ENCODE measurements at places on chromosomes 7 and 10.

- DNase-seq: no peak
Measured at GRCh38 chr10:132503581-132504421, 33.8 kb upstream of the INPP5A start.

DNA sequence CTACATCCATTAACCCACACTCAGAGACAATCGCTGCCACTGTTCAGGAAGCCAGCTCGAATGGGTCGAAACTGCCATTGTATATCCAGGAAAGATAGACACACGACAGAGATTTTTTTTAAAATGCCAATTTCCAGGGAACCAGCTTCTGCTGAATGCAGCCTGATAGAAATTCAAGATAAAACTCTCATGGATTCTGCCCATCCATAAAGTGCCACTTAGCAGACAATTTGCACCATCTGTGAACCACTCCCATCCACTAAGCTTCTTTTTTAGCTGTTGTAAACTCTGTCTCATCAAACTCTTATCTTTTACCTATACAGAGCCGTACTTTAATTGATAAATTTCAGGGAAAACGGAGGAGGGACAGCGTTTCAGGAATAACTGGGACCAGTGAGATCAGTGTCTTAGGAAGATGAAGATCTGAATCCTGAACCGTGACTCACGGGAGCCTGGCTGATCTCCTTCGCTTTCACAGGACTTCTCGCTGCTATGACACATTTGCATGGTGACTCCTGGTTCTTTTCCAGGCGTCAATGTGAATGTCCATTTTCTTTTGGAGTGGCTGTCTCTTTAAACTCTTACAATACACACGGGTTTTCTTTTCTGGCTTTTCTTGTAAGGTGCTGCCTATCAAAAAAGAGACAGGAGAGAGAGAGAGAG, 103.4 kb downstream of the FAM204A start:
- DNase-seq: peak; percentile 83

GRCh38 chr10:24465124-24465874, 256.4 kb downstream of the KIAA1217 start:
- DNase-seq: peak; percentile 89

- DNase-seq: peak; percentile 64
Measured at GRCh38 chr7:116231949-116232348, 21.6 kb downstream of the TES start.

DNA sequence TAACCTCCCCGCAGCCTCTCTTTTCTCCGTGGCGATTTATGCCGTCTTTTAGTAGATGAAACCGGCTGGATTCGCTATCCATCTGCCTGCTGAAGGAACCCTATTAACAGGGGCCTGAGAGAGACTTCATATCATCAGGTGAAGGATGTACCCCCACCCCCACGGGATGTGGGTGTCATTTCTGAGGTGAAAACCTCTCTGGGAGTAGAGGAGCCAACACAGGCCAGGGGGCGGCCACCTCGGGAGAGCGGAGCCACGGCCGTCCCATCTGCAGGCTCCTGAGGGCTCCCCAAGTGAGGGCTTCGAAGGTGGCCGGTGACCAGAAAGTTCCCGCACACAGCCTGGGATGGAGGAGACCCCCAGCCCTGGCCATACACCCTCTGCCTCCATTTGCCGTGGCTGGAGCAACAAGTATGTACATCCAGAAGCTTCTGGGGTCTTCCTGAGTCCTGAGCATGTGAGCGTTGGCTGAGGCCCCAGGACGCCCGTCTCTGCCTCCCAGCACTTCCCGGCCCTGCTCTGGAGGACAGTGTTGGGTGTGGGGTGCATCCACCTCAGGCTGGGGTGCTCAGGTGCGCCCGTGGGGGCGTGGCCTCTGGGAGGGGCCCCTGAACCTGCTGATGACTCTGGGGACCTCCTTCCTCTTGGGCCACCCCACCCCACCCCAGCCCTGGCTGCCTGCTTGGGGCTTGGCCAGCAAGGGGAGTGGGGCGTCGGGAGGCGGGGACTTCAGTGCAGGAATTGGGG, 84.7 kb downstream of the NKX6-2 start:
- DNase-seq: no peak

GRCh38 chr7:134495546-134495945, 31.8 kb upstream of the AKR1B10 start:
- DNase-seq: no peak

DNA sequence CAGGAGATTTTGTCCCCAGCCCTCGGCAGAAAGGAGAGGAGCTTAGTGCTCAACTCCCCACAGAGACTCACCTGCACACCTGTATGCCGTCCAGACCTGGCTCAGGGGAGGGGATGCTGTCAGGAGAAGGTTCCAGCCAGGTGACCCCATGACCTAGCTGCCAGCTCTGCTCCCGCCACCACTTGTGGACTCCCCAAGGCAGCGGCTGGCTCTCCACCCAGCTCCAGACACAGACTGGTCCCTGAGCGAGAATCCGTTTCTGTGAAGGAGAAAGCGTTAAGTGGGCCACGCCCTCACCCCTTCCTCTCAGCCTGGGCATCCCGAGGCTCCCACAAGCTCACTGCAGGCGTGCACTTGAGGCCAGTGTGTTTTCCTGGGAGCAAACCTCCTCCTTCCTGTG, 76.4 kb downstream of the RGS10 start:
- no peak for DNase-seq

DNA sequence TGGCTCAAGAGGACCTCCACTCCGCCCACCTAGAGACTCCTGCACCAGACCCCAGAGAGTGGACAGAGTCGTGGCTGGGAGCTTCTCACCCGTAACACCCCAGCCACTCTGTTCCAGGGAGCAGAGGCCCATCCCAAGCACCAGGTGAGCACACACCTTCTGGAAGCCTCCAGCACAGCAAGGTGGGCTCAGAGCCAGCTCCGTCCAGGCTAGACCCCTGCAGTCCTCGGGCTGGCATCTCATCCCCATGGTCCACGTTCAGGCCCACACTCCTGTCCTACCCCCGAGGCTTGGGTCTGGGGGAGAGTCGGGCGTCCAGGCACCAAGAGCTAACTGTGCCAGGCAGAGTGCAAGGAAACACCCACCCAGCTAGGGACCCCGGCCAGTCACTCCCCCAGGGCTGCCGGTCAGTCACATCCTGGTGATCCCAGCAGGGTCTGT, 13.2 kb downstream of the PDGFA start:
- no peak for DNase-seq

GRCh38 chr7:151174246-151175046, 7.0 kb upstream of the GBX1 start:
- peak; percentile 10 for DNase-seq

DNA sequence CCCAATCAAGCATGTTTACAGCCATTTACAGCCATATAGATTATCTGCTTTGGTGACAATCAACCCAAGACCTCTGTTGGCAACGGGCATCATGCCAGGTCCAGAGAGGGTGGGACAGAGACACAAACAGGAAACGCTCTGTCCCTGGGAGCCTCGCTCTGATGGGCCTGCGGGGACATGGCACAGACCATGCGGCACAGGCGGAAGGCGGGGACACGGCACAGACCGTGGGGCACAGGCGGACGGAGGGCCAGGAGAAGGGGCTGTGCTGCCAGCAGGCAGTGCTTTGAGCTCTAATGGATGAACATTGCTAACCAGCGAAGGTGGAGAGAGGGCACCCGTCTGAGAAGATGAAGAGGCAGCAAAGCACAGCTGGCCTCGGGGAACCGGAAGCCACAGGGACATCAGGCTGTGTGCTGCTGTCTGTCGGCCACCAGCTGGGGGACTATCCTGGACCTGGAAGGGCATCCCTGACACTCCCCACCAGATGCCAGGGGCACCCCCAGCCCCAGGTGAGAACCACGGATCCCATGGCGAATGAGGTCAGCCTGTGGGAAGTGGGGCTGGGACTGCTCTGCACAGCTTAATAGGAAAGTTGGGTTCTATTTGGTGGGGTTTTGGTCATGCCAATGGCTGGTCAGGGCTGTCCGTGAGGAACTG, 61.0 kb downstream of the DIP2C start:
- DNase-seq: no peak

- no peak for DNase-seq
Measured at GRCh38 chr7:71311576-71311975, 179.6 kb downstream of the GALNT17 start.

DNA sequence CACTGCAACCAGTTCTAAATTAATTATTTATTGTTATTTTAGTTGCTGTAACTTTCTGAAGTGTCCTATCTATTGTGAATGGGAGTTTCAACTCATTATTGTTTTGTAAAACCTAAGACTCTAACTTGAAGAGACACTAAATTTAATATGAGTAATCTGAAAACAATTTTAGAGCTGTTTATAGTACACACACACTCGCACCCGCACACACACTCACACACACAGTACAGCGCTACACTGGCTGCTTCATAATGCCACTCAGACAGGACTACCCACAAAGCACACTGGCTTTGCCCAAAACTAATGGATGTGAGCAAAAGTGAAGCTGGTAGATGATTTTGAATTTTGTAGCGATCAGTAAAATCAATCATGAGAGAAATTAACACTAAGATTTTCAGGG, 238.9 kb upstream of the ETV1 start:
- peak; percentile 37 for DNase-seq

GRCh38 chr7:132002343-132002968, 446.0 kb upstream of the PODXL start:
- peak; percentile 17 for DNase-seq

GRCh38 chr10:2994221-2994961, 73.0 kb upstream of the PFKP start:
- DNase-seq: peak; percentile 73

GRCh38 chr7:7834761-7835160, 116.4 kb upstream of the RPA3 start:
- DNase-seq: no peak

DNA sequence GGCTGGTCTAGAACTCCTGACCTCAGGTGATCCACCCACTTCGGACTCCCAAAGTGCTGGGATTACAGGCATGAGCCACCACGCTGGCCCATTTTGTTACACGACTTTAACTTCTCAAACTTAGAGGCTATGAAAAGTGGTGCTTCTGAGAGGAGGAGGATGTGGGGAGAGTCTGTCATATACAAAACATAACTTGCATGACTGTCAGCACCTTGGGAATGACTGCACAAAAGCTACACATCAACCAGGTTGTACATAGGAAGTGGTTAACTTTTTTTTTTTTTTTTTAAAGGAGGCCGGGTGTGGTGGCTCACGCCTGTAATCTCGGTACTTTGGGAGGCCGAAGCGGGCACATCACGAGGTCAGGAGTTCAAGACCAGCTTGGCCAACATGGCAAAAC, 43.4 kb upstream of the GSDME start:
- no peak for DNase-seq

GRCh38 chr10:10165415-10165814, 852.3 kb upstream of the CELF2 start:
- DNase-seq: no peak

GRCh38 chr7:8365499-8366110, 67.8 kb upstream of the NXPH1 start:
- DNase-seq: no peak

DNA sequence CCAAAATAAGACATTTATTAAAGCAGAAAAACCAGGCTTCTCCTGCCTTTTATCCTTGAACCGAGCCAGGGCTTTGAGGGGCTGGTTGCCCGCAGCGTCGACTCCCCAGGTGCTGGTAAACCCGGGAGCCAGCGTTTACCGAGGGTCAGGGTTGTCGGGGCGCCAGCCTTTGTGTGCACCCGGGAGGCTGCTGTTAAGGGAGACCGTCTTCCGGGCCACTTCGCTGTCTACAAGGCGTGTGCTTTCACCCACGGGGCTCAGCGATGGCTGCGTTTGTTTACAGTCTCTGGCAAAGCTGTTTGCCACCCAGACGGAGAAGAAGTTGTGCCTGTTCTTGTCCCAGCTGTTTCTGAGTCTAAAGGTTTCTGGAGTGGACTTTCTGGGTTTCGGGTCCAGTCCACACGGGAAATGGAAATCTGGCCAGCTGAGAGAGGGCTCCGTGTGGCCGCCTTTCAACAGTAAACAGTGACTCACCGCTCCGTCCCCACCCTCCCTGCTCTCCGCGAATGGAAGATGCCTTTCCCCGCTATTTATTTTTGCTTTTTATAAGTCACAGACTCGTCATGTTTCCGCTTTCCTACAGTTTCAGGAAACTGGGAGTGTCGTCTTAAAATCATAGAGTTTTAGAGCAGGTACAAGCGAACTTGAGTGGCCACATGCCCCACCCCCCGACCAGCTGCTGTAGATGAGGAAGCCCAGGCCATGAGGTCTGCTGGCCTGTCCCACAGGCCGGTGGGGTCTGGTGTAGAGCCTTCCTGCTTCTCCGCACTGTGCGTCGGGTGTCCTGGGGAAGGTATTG, 2.2 kb downstream of the MAFK start:
- peak; percentile 89 for DNase-seq

DNA sequence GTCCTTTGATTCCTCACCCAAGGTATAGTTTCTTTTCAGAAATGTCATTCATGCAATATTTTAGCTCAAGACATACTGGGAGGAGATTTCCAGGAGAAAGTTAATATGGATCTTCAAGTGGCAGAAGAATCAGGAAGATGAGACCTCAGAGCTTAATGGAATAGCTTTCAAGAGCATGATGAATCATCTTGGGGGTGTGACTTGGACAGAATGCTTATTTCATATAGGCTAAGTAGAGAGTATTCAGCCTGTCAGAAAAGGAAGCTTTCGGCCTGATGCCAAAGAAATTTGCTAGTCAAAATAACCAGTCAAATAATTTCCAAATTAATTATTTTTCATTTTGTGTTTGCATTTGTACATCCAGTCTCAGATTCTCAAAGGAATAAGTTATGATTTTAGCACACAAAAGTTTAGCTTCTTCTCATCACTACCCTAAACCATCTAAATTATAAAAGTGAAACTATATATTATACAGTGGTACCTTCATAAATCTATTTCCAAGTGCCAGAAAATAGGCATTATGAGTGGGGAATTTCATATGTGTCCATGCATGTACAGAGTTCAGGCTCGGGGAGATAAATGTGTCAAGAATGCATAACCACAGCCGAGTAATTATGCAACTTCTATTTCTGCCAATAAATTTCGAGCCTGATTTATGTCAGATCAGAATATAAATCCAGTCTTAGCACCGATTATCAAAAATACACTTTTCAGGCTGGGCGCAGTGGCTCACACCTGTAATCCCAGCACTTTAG, 27.3 kb upstream of the CALD1 start:
- peak; percentile 83 for DNase-seq

- peak; percentile 56 for DNase-seq
Measured at GRCh38 chr7:84200859-84201258, 6.3 kb upstream of the SEMA3A start.

DNA sequence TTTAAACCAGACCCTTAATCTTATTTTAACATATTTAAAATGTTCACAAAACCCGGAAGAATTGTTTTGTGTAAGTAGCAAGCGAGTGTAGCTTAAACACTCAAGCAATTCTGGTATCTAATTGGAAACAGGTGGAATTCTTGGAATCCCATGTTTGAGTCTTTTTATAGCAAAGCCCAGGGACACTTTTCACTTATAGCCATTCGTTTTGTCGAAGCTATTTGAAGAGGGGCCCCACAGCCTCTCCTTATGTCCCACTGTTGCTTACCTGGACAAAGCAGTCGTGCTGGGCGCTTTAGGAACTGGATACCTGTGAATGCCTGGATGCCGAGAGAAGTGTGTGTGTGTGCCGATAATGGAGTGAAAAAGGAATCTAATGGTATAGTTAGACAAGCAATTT, 3.3 kb downstream of the CUX1 start:
- DNase-seq: peak; percentile 52

- DNase-seq: no peak
Measured at GRCh38 chr10:130012129-130012528, 48.1 kb upstream of the EBF3 start.

- no peak for DNase-seq
Measured at GRCh38 chr10:14047431-14047830, 283.3 kb downstream of the FRMD4A start.

- DNase-seq: no peak
Measured at GRCh38 chr7:83469491-83469890, 179.4 kb downstream of the SEMA3E start.

Measured in fibroblast of skin of right biceps (primary cell).